Common myeloid progenitor, CD34-positive (primary cell): ENCODE measurements at places on chromosomes 1 and 21.

DNA sequence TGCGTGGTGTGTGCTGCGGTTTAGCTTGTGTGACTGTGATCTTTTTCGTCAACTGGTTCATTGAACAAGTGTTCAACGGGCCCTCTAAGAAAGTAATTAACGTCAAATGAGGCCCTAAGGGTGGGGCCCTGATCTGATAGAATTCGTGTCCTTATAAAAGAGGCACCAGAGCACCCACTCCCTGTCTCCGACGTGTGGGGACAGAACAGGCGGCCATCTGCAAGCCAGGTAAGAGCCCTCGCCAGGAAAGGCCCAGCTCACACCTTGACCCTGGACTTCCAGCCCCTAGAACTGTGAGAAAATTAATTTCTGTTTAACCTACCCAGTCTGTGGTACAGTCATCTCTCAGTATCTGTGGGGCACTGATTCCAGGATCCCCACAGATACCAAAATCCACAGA lies 20.4 kb upstream of the SAMD11 start:
- DNase-seq, result no peak

DNA sequence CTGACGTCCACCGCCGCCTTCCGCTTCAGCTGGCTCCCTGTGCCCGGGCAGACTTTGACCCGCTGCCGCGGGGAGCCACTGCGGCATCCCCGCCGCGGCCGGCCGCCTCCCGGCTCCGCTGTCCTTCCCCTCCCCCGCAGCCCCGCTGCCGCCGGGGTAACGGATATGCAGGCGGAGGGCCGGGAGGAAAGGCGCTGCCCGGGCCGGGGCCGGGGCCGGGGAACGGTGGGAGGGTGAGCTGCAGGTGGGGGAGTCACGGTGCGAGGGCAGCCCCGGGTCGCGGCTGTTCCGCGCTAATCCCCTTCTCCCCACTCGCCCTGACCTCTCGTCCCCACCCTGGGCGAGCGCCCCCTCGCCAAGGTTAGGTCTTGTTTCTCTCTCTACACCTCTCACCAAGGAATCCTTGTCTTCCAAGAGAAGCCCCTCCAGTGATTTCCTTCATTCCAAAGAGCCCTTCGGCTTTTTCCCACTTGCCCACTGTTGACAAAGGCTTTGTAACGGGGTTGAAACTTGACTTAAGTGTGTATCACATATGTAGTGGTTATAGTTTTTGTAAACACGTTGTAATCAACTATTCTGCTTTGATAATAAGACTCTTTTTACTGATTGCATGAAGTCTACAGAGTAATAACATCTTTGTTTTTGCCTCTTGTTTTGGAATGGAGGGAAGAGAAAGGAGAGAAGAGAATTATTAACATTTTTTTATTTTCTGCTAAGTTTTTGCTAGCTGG lies 669 bp downstream of the XPR1 start:
- DNase-seq, result peak; percentile 57

DNA sequence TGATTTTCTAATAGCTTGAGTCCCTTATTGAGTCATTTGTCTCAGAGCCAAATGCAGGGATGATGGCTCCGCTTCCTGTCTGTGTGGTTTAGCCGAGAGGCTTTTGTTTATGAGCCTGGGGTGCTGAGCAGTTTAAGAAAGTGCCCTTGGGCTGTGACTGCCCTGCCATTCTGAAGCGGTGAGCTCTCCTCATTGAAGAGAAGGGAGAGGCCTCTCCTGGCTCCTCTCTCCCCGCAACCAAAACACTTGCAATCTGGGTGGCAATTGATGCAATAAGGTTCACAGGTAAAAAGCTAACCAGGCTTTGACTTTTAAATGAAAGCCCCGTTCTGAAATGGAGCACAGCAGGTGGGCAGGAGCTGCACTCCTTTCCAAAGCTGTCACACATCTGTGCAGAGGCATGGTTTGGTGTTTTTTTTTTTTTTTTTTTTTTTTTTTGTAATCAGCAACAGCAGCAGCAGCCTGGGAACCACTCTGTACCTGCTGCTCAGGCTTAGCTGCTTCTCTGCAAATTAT lies 403.7 kb downstream of the SIPA1L2 start:
- peak; percentile 23 for DNase-seq

- DNase-seq, result no peak
These were observed 32.4 kb downstream of the ERICH3 start for GRCh38 chr1:74641161-74641560.

DNA sequence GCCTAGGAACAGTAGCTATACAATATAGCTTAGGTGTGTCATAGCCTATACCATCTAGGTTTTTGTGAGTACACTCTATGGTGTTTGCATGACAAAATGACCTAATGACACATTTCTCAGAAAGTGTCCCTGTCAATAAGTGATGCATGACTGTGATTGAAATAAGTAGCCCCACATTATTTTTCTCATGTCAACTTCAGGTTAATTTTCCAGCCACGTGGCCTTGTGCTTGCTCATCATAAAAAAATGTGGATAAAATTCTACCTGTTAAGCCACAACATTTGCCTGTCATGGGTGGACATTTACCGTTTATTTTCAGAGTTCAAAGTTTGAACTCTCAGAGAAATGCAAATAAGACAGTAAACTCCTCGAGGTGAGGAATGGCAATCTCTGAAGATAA lies 5.5 kb downstream of the DISC1 start:
- no peak for DNase-seq

DNA sequence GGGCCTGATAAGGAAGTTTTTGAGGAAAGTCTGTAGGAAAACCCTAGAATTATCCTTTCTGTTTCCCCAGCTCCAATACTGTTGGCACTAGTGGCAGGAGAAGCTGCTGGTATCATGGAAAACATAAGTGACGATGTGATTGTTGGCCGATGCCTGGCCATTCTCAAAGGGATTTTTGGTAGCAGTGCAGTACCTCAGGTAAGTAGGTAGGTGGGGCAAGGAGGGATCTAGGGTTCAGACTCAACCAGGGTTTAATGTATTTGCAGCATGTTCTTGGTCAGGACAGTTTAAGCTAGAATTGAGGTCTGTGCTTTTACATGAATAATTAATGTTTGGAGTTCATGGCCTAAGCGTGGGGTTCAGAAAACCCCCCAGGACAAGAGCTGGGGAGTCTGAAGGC lies 62.1 kb downstream of the KDM1A start:
- DNase-seq, result no peak

GRCh38 chr1:196063294-196063693 lies 544.9 kb downstream of the KCNT2 start:
- no peak for DNase-seq

- peak; percentile 93 for DNase-seq
These were observed 21.0 kb downstream of the S100A10 start for GRCh38 chr1:151972542-151973248.

- no peak for DNase-seq
These were observed 13.7 kb upstream of the ZNF691 start for GRCh38 chr1:42832641-42833240.

DNA sequence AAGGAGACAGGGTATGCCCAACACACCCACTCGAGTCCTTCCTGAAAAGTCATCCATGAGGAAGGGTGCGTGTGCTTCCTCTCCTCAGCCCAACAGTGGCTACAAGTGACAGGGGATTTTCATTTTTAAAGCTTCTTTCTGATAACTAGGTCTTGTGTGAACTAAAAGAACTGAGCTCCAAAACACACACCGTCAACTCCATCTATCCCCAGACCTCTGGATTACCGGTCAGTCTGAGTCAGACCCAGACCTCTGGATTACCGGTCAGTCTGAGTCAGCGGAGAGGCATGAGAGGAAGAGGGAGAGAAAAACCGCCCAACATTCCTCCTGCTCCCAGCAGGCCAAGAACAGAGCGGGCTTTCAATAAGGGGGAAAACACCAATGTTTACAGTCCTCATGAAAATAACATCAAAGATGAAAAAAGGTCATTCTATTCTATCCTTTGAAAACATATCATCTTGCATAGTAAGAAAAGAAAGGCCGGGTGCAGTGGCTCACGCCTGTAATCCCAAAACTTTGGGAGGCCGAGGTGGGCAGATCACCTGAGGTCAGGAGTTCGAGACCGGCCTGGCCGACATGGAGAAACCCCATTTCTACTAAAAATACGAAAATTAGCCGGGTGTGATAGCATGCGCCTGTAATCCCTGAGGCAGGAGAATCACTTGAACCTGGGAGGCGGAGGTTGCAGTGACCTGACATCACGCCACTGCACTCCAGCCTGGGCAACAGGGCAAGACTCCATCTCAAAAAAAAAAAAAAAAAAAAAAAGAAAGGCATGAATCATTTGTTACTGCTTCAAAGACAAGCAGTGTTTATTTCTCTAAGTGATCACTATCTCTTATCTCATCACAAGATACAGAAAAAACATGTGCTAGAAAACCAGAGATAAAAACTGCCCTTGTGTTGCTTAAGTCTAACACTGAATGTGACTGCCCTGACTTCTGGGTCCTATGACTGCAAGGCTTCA lies 3.4 kb downstream of the PTTG1IP start:
- DNase-seq, result no peak

- no peak for DNase-seq
These were observed 597.1 kb downstream of the KIF26B start for GRCh38 chr1:245751726-245752470.

- DNase-seq, result no peak
These were observed 261.2 kb downstream of the GRIK1 start for GRCh38 chr21:29678626-29679025.

- DNase-seq, result peak; percentile 26
These were observed 890.6 kb downstream of the KCNT2 start for GRCh38 chr1:195717651-195718050.

GRCh38 chr1:43035821-43036741 lies 77.4 kb upstream of the SLC2A1 start:
- DNase-seq, result no peak

- no peak for DNase-seq
These were observed 132.1 kb upstream of the EDN2 start for GRCh38 chr1:41616563-41616962.

DNA sequence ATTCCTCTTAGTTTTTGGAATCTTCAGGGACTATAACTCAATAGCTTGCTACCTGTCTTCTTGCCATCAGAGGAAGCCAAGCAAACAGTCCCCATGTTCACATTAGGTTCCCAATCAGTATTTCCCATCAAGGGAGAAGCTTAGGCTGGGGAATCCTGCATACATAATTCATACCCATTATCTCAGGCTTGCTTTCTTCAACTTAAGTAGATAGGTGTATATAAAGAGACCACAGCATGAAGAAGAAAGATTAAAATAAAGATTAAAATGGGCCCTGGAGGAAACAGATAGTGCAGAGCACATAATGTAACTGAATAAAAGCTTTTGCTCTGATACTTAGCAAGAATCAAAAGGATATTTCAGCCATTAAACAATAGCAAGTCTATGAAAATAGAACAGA lies 29.0 kb upstream of the KCNK1 start:
- DNase-seq, result no peak
